Activated CD4-positive, alpha-beta memory T cell treated with anti-CD3 and anti-CD28 coated beads, Interleukin-2, amount 10 ng/mL, durations not matched to agents 7 days and 5 days (primary cell): ENCODE measurements at places on chromosomes 2 and 18. TPM values are rescaled to one million over a fixed set of nuclear protein-coding genes. Genes with fewer than 3 reads are reported as not detected.
A peak's percentile ranks its signal among the peaks of the same experiment; 100 is the strongest.

The IL37 gene
- 0.33 TPM for total RNA-seq

The TUBA3E gene
- total RNA-seq, result not detected

The MDH1B gene
- 0.15 TPM for total RNA-seq

The YPEL5 gene
- total RNA-seq, result 52.9 TPM

The IL36RN gene
- total RNA-seq, result not detected

The SCN3A gene
- not detected for total RNA-seq

GRCh38 chr18:6009756-6010155 lies 114.4 kb upstream of the TMEM200C start:
- DNase-seq, result no peak
- H3K27me3 ChIP-seq, result peaks cover 4% of the 10 kb centered on the region
- H3K4me1 ChIP-seq, result peaks cover 3% of the 10 kb centered on the region
- H3K36me3 ChIP-seq, result no peaks in the 10 kb centered on the region
- H3K27ac ChIP-seq, result no peak overlapping the region

DNA sequence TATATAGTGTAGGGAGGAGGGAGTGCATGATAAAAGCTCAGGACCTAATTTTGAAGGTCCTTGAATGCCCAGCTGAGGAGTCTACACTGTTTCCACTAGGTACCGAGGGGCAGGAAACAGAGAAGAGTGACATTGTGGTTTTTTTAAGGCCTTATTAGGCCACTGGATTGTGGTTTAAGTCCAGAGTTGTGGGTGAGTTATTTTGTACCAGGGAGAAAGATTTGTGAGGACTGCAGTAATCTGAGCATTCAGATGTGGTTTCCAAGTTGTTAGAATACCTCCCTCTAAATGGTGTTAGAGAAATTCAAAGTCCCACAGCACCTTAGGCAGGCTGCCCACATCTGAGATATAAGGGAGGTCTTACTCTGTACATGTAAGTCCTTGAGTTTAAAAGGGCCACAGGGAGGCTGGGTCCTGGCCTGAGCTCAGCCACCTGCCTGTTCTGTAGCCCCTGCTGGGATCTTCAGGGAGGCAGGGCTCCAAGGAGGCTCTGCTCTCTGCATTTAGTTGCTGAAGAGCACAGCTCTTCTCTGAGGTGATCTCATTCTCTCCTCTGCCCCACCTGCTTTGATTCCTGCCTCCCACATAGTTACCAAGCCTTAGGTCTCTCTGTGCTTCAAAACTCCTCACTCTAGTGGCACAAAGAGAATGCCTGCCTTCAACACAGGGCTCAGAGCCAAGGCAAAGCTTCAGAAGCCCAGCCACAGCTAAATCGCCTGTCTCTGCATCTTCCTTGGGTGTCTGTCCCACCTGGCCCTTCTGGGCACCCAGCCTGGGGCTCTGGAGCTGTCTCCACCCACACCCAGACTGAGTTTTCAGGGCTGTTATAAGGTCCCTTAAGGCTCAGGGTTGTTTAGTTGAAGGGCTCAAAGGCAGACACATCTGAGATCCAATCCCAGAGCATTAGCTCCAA lies 88.1 kb downstream of the VSNL1 start:
- no peak for DNase-seq
- no peak overlapping the region for H3K27ac ChIP-seq
- no peaks in the 10 kb centered on the region for H3K27me3 ChIP-seq
- no peaks in the 10 kb centered on the region for H3K36me3 ChIP-seq
- no peak overlapping the region for H3K4me3 ChIP-seq

GRCh38 chr2:233245406-233245805 lies 6.1 kb upstream of the ATG16L1 start:
- H3K27ac ChIP-seq, result no peak overlapping the region
- H3K4me1 ChIP-seq, result peaks cover 66% of the 10 kb centered on the region
- H3K27me3 ChIP-seq, result no peaks in the 10 kb centered on the region
- no peak for DNase-seq
- H3K4me3 ChIP-seq, result no peak overlapping the region

DNA sequence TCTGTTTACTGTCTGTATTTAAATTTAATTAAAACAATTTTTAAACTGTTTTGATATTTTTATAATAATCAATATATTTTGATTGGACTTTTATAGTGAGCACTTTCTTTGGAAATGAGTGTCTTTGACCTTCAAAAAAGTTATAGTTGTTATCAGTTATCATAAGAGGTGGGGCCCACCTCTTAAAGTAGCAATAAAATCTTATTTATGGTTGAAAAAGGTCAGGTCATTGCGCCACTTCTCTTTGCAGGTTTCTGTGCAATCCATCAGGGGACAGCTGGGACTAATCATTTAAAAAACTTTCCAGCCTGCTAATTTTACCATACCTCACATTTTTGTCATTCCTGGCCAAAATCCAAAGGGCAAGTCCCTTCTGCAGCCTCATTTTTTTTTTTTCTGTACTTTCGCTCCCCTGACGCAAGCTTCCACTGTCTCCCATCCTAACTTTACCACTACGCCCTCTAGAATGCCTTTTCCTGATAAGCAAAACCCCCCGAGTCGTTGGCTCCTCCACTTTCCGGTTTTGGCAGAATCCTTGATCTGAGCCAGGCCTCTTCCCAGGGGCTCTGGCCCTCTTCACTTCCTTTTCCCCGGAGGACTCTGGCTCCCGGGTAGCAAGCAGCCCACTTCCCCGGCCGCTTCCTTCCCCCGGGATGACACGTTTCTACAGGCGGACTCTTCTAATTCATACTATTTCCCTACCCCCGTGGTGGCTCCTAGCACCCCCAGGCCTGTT lies 1.1 kb upstream of the SEH1L start:
- peak overlapping the region; percentile 98 for H3K27ac ChIP-seq
- H3K4me1 ChIP-seq, result peaks cover 42% of the 10 kb centered on the region
- H3K36me3 ChIP-seq, result peaks cover 16% of the 10 kb centered on the region
- H3K4me3 ChIP-seq, result peak overlapping the region; percentile 96

DNA sequence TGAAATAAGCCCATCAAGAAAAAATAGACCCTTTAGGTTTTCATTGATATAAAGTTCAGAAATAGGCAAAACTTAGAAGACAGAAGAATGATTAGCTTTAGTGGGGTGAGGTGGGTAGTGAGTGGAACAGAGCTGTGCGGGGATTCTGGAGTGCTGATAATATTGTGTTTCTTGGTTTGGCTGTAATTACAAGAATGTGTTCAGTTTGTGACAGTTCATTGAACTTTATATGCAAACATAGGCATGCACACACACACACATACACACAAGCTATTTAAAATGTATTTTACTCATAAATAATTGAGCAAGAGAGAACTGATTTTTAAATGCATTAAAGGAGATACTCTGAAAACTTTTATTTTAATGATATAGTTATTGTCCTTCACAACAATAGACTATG lies 17.1 kb downstream of the ARHGAP15 start:
- peaks cover 79% of the 10 kb centered on the region for H3K4me1 ChIP-seq
- H3K27ac ChIP-seq, result no peak overlapping the region
- no peaks in the 10 kb centered on the region for H3K27me3 ChIP-seq
- no peak overlapping the region for H3K4me3 ChIP-seq

DNA sequence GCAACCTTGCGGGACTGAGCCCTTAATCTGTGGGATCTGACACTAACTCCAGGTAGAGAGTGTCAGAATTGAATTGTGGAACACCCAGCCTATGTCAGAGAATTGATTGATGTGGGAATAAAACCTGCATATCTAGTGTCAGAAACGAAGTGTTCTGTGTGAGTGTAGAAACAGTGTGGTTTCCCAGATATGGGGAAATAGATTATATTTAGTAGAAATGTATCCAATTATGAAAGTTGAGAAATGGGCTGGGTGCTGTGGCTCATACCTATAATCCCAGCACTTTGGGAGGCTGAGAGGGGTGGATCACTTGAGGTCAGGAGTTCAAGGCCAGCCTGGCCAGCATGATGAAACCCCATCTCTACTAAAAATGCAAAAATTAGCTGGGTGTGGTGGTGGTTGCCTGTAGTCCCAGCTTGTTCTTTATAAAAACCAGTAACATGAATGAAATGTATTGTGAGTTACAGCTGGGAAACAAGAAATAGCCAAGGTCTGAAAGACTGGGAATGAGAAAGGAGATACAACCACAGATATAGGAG lies 4.3 kb upstream of the TP53I3 start:
- H3K27ac ChIP-seq, result no peak overlapping the region
- peaks cover 11% of the 10 kb centered on the region for H3K4me1 ChIP-seq
- H3K36me3 ChIP-seq, result no peaks in the 10 kb centered on the region
- H3K4me3 ChIP-seq, result no peak overlapping the region
- no peak for DNase-seq

- H3K4me1 ChIP-seq, result peaks cover 4% of the 10 kb centered on the region
- no peak overlapping the region for H3K27ac ChIP-seq
- DNase-seq, result no peak
- H3K36me3 ChIP-seq, result peaks cover 6% of the 10 kb centered on the region
These were observed 81.2 kb downstream of the SH3YL1 start for GRCh38 chr2:182509-183122.

DNA sequence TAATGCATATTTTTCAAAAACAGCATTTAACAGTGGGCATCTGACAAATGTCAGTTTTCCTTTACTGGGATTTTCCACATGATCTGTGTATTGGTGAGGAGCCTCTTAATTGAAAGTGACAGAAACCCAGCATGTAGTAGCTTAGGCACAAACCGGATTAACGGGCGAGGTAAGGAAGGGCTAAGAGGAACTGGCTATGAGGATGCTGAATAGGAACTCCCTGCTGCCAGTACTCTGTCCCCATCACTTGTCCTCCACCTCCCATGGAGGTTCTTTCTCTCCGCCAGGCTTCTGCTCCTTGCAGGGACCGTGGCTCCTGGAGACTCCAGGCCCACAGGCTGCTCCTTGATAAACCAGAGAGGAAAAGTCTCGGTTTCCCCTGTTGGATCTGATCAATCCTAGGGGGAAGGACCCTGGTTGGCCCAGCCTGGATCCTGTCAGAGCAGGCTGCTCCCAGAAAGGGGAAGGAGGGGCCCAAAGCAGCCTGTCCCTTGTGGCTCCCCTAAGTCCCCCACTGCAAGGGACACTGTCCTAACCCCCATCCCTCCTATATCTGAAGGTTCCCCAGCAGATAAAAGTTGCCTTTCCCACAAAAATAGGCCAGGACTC lies 10.3 kb downstream of the TEX44 start:
- H3K4me1 ChIP-seq, result peaks cover 17% of the 10 kb centered on the region
- no peaks in the 10 kb centered on the region for H3K36me3 ChIP-seq
- no peak overlapping the region for H3K4me3 ChIP-seq
- DNase-seq, result no peak
- no peak overlapping the region for H3K27ac ChIP-seq

DNA sequence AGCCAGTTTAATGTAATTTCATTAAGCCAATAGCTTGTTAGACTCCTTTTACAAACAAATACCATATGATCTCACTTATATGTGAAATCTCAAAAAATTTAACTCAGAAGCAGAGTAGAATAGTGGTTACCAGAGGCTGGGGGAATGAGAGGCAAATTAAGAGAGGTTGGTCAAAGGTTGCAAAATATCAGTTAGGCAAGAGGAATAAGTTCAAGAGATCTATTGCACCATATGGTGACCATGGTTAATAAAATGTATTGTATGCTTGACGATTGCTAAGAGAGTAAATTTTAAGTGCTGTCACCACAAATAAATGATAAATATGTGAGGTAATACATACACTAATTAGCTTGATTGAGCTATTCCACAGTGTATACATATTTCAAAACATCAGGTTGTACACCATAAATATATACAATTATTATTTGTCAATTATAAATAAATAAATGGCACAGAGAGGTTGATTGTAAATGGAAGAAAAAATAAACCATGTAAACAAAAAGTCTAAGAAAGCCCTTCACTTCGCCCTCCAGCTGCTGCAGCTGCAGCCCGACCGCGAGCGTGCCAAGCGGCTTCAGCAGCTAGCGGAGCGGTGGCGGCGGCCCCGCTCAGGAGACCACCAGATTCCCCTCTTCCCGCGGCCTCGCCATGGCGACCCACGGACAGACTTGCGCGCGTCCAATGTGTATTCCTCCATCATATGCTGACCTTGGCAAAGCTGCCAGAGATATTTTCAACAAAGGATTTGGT lies 23.0 kb upstream of the ACTR2 start:
- no peak for DNase-seq
- H3K4me1 ChIP-seq, result no peaks in the 10 kb centered on the region
- H3K36me3 ChIP-seq, result no peaks in the 10 kb centered on the region
- H3K4me3 ChIP-seq, result no peak overlapping the region
- H3K27ac ChIP-seq, result no peak overlapping the region

DNA sequence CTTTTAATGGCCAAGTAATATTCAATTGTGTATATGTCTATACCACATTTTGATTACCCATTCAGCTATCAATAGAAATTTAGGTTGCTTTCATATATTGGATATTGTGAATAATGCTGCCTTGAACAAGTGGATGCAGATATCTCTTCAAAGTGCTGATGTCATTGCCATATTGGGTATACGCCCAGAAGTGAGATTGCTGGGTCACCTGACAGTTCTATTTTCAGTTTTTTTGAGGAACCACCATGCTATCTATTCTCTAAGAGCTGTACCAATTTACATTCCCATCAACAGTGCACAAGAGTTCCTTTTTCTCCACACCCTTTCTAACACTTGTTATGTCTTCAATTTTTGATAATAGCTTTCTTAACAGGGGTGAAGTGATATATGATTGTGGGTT lies 306.9 kb downstream of the ZNF516 start:
- DNase-seq, result no peak
- H3K27me3 ChIP-seq, result no peaks in the 10 kb centered on the region
- H3K36me3 ChIP-seq, result no peaks in the 10 kb centered on the region
- no peak overlapping the region for H3K4me3 ChIP-seq

DNA sequence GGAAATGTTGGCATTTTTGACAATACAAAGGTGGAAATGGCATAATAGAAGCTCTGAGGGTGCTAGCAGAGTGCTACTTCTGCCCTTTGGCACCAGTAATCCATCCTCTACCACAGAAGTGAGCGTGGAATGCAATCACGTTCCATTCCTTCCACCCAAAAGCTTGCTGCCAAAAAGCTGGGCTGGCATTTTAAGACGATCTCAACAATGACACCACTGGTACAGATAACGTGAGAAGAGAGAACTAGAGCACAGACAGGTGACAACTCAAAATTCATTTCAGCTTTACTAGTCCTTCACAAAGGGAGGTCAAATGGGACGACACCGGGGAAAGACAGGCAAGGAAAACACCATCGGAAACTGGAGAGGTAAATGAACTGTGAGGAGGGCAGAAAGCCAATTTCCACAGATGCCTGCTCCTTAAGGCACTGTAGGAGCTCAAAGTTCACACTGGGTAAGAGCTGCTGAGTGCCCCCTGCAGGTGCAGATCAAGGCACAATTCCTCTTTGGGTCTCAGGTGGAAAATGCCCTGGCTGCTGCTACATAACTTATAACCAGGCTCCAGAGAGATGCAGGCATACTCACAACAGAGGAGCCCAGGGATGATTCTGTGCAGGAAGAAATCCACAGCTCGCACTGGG lies 50.7 kb upstream of the RNU4ATAC start:
- H3K27ac ChIP-seq, result no peak overlapping the region
- H3K36me3 ChIP-seq, result no peaks in the 10 kb centered on the region
- H3K4me3 ChIP-seq, result no peak overlapping the region
- H3K27me3 ChIP-seq, result no peaks in the 10 kb centered on the region
- no peaks in the 10 kb centered on the region for H3K4me1 ChIP-seq

- H3K4me3 ChIP-seq, result no peak overlapping the region
- peaks cover 24% of the 10 kb centered on the region for H3K4me1 ChIP-seq
- no peak for DNase-seq
- H3K27me3 ChIP-seq, result no peaks in the 10 kb centered on the region
- peaks cover 3% of the 10 kb centered on the region for H3K36me3 ChIP-seq
These were observed 11.8 kb downstream of the PLEKHM3 start for GRCh38 chr2:208013285-208014178.
